Suppressor macrophage treated with lipopolysaccharide for 1 hour (primary cell): ENCODE measurements at places on chromosomes 12 and 14.

DNA sequence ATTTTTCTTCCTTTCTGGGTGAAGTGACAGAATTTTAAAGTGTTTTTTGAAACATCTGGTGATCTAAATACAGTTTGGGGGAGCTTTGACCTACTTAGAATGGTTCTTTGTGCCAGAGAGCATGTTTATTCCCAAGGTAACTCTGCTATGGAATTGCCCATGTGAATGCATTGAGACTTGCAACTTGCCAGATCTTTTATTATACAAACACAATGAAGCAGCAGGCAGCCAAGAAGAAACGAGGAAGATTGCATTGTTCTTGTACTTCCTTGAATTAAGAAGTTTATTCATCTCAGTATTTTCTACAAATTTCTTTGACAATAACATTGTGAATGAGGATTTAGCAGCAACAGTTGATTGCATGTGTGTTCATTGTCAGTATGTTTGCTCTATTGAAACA lies 55.5 kb downstream of the FGD4 start:
- DNase-seq: no peak

- peak; percentile 41 for DNase-seq
Measured at GRCh38 chr12:109462868-109463692, 14.0 kb downstream of the KCTD10 start.

DNA sequence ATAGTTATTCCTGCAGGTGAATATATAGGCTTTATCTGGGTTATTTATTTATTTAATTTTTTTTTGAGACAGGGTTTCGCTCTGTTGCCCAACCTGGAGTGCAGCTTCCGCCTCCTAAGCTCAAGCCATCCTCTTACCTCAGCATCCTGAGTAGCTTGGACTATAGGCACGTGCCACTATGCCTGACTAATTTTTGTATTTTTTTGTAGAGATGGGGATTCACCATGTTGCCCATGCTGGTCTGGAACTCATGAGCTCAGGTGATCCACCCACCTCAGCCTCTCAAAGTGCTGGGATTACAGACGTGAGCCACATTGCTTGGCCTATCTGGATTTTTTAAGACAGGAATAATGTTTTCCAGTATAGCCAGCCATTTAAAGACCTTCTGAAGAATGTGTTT lies 2.0 kb downstream of the RAN start:
- DNase-seq: no peak

DNA sequence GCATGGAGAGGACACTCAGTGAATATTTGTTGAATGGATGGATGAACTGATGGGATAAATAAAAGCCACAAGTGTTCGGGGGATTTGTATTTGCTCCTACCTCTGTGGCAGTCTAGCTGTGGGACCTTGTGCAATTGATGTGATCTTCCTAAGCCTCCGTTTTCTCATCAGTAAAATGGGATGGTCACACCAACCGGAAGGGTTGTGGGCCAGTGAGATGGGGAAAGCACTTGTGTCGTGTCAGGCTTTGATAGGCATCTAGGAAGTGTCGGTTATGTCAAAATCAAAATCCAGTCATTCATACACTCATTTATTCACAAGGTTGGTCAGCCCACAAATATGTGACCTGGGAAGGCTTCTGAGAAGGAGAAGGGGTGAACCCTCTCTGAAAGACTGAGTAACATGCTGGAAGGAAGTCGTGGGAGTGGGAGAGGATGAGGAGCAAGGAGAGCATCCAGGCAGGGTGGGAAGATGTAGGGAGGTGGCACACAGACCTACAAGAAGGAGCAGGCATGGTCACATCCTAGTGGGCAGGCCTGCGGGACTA lies 7.8 kb upstream of the SERPINA9 start:
- peak; percentile 3 for DNase-seq

DNA sequence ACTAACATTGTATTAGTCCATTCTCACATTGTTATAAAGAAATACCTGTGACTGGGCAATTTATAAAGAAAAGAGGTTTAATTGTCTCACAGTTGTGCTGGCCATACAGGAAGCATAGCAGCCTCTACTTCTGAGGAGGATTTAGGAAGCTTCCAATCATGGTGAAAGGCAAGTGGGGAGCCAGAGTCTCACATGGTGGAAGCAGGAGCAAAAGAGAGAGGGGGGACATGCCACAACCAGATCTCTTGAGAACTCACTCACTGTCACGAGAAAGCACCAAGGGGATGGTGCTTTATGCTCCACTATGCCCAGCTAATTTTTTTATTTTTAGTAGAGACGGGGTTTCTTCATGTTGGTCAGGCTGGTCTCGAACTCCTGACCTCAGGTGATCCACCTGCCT lies 13.3 kb downstream of the OS9 start:
- DNase-seq: no peak

DNA sequence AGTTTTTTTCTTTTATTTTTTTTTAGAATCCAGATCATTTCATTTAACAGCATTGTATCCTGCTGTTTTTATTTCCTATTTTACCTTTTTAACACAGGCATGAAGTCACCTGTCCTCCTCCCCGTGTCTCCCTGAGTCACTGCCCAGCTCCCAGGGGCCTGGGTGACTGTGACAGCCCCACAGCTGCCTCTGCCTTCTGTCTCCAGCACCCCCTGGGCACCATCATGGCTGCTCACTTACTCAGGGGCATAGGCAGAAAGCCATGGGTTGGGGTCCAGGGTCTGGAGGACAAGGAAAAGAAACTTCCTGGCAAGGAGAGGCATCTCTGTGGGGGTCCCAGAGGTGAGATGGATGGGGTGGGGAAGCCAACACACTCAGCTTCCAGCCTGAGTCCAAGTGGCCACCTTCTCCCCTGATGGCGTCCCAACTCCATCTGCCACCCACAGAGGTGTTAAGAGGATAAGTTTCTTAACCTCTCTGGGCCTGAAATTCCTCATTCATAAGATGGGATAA lies 25.3 kb downstream of the TMEM63C start:
- no peak for DNase-seq

GRCh38 chr12:50925342-50925651 lies 27.0 kb upstream of the HIGD1C start:
- DNase-seq: no peak

- no peak for DNase-seq
Measured at GRCh38 chr12:84913129-84913515, 523 bp upstream of the SLC6A15 start.

GRCh38 chr12:65868133-65868705 lies 43.9 kb downstream of the HMGA2 start:
- DNase-seq: peak; percentile 87

DNA sequence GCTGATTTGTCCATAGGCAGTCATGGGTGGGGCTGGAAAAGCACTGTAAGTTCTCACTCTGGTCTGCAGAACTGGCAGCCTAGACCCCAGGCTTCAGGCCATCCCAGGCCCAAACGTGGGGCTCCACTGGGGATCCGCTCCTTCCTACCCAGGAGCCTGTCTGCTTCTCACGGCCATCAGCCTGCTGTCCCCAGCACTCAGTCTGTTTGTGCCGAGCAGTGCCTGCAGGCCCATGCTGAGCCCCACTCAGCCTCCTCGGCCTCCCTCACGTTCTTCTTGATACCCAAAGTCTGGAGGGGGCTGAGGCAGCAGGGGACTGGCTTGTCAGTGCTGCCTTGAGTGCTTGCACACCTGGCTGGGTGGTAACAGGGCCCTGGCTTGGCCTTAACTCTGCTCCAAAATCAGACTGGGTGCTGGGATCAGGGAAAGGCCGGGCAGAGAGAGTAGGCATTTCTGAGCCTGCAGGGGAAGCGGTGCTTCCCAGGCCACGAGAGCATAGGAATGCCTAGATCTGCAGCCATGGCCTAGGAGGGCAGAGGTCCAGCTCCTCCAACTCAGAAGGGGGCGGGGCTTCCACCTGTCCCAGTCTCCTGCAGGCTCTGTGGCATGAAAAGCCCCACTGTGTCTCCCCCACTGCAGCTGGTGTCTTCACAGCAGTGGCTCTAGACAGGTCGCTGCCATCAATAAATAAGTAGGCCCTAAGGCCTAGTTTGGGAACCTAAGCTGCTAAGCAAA lies 772.4 kb upstream of the FBXO33 start:
- DNase-seq: no peak

GRCh38 chr14:55438066-55438683 lies 2.2 kb downstream of the TBPL2 start:
- DNase-seq: peak; percentile 38

GRCh38 chr12:47534695-47535094 lies 171.1 kb downstream of the RPAP3 start:
- no peak for DNase-seq

DNA sequence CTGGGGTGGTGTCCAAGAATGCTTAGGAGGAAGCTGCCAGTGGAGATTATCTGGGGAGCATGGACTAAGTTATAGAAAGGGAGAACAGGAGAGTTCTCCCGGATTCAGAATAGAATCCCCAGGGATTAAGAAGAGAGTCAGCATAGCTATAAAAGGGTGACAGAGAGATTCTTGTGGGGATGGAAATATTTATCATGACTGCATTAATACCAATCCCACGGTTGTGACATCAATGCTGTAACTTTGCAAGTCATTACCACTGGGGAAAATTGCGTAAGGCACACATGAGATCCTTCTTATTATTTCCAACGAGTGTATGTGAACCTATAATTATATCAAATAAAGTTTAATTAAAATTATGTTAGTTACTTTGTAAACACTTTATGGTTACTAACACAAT lies 447.9 kb upstream of the TMEM132C start:
- peak; percentile 35 for DNase-seq

DNA sequence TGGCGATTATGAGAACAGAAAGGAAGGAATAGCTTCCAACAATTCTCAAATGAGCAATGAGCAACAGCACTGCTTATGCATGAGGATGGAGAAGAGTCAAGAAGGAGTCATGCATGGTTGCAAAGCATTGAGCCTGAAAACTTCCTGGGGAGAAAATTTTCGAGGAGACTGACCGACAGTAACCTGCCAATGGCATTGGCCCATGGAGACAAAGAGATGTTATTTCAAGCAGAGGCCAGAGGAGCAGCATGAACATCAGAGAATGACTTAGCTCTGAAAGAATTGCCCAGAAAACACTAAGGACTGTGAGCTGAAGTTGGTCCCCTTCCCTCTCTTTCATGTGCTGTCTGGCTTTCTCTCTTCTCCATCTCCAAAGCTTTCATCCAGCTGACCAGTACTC lies 343.4 kb downstream of the ADAMTS20 start:
- no peak for DNase-seq

- DNase-seq: peak; percentile 81
Measured at GRCh38 chr14:31476131-31476866, 11.5 kb downstream of the GPR33 start.

- DNase-seq: no peak
Measured at GRCh38 chr12:110112335-110112660, 11.9 kb upstream of the IFT81 start.

- DNase-seq: no peak
Measured at GRCh38 chr12:42760550-42760949, 171.0 kb upstream of the PRICKLE1 start.

DNA sequence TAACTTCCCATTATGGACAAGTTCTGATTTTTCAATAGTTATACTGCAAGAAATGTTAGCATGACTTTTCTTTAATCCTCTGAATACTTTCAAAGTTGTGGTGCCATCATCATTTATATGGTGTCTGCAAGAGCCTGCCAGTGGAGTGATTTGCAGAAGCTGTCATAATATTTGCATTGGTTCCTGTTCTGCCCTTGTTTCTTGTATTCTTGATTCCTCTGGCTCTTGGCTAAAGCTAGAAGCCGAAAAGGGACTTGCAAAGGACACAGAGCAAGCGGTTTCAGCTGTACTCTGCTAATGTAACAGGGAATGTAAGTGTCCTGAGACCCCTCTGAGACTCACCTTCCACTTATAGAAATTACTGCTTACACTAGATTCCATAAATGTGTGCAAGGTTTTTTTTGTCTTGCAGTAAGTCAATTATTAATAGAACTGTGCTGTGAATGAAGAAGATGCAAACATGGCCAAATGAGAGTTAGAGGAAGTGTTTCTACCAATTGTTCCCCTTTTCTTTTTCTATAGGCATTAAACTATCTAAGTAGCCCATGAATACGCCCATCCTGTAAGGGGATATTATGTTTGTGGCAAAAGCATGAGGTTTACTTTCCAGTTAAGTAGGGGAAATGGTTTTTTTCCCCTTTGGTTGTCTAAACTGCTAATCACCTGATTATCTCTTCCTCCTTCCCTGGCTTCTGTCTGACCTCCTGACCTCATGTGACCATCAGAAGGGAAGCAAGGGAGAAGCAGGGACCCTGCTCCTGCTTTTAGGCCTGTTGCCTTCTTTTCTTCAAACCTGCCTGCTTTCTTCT lies 5.3 kb downstream of the DYRK4 start:
- peak; percentile 72 for DNase-seq

DNA sequence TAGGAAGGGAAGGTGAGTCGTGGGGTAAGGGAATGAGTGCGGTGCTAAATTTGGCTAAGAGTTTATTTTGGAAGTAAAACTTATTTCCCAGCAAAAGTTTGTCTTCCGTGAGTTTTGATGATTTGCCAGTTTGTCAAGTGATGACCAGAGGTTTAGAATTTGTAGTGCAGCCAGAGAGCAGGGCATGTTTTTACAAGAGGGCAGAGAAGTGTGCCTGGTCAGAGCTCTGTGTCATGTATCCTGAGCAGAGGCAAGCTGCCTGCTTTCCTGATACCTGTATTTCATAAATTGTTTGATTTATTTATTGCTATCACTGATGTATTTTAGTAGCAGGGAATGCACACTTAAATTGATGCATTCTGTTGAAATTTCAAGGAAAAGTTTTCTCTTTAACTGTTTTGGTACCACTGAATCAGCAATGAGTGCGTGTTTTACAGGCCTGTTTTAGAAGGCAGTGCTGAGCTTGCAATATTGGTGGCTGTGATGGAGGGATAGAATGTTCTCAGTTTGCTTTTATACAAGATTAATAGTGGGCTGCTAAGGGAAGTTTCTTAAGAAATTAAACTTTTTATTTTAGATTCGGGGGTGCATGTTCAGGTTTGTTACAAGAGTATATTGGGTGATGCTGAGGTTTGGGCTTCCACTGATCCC lies 19.7 kb upstream of the RD3L start:
- DNase-seq: no peak

- no peak for DNase-seq
Measured at GRCh38 chr12:98403936-98404335, 111.5 kb upstream of the TMPO start.

GRCh38 chr12:3753544-3754284 lies 805 bp upstream of the CRACR2A start:
- peak; percentile 61 for DNase-seq

- DNase-seq: no peak
Measured at GRCh38 chr12:18595412-18595811, 142.4 kb downstream of the PLCZ1 start.

DNA sequence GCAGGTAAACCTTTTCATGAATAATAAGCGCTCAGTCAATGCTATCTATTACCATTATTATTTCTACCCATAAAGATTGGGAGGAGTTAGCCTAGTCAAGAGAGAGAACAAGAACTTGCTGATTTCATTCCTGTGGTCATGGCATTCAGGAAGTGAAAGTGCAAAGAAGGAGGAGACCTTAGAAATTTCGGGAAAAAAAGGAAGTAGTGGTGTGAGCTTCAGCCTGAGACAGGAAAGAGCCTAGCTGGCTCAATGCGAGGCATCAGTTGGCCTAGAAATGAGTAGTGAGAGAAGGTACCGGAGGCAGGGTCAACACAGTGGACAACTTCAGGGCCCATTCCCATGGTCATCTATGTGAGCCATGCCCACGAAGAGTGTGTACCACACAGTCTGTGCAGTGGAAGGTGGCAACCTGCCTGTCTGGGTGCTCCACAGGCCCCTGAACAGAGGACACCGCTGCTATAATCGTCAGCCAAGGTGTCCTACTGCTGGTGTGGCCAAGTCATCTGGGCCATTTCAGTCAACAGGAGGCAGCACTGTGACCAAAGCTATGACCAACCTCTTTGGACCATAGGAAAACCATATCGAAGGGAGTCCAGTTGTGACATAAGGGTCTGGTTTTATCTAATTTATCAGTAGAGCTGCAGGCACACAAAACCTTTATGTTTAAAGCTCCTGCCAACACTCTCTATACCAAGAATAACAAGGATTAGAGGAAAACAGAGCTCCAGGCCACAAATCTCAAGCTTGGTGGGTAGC lies 16.2 kb upstream of the STON2 start:
- peak; percentile 95 for DNase-seq

- DNase-seq: peak; percentile 7
Measured at GRCh38 chr12:112473056-112473455, 54.3 kb downstream of the PTPN11 start.
